ENCODE measurements at places on chromosomes 7 and 10.

GRCh38 chr7:93851536-93851935, 39.0 kb downstream of the TFPI2 start:
- no peak for DNase-seq

DNA sequence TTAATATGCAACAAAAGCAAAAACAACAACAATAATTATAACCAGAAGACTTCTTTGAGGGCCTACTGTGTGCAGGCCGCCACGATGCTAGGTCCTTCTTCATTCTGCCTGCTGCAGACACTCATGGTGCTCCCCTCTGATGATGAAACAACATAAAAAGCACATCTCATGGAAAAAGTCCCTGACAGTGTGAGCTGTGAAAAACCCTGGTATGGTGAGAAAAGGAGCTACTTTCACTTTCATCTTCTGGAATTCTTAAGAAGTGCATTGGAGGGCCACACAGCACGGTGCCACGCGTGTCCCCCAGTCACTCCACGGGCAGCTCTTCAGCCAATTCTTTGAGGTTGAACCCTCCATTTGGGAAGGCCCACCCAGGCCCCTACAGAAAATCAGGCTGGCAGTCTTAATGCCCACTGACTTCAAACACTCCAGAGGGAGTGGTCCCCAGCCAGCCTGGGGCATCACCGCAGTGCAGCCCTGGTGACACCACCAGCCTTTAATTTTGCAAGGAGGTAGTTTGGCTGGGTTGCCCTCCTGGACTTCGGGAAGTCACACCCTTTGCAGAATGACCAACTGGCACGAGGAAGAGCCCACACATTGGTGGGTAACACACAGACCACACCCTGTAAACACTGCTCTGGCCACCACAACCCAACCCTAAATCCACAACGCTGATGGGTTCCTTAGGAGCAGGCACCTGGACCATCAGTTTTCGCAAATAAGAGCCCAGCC, 7.7 kb downstream of the KCNMA1 start:
- DNase-seq: no peak

DNA sequence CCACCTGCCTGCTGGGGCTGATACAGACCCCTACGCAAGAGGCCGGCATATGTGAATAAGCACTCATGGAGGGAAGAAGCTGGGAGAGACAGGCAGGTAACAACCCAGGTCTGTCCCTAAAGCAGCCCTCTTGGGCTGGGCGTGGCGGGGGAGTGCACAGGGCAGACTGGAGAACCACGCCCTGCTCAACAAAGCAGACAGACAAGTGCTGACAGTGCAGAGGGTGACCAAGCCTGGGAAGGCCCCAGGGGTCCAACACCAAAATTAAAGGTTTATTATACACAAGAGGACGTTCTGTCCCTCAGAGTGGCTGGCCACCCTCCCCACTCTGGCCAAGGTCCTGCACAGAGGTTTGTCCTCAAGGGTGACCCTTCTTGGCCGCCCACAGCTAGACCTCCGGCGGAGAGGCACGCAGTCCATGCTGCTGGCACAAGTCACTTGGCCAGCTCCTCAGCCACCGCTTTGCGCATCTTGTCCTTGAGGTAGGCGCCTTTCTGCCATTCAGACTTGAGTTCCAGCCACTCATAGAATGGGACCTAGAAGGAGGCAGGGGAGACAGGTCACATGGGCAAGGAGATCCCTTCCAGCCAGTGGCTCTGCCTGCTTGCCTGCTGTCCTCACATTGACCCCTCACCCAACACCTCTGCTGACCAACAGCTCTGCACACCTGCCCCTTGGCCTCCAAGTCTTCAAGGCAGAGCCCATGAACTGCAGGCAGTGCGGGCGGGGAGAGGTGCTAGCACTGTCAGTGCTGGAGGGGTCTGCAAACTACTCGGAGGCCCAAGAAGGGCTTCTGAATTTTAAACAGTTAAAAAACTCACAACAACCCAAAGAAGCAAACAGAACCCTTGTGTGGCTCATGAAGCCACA, 11.4 kb upstream of the NACAD start:
- no peak for DNase-seq

DNA sequence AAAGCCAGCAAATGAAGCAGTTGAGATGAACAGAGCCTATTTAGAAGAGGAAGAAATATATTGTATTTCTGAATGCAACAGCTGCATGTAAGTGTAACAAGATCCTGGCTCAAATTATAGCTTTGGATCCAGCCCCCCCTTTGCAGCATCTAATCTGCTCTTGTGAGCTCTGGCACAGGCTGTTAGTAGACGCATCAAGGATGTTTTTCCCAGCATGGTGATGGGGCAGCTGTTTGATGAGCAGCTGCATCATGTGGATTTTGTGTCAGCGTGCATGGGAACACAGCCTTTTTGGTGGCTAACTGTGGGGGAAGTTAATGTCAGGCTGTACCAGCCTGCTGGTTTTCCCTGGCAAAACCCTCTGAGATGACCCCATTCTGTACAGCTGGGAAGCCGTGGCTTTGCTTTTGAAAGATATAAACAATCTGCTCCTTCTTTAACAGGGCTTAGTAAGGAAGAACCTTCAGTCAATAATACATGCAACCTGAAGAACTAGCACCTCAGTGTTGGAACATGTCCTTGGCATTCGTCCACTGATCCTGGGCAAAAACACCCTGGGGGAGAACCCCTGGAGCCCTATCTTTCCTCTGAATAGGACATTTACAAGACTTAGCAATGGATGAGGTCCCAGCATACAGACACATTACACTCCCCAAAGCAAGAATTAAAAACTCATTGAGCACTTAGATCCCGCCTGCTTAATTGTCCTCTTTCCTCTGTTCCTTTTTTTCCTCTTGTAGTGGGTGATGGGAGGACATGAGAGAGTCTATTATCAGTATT, 70.6 kb downstream of the NPS start:
- no peak for DNase-seq

- no peak for DNase-seq
These were observed 107.2 kb upstream of the EEPD1 start for GRCh38 chr7:36045830-36046341.

- peak; percentile 97 for DNase-seq
These were observed 861 bp upstream of the USP6NL start for GRCh38 chr10:11612021-11613001.

DNA sequence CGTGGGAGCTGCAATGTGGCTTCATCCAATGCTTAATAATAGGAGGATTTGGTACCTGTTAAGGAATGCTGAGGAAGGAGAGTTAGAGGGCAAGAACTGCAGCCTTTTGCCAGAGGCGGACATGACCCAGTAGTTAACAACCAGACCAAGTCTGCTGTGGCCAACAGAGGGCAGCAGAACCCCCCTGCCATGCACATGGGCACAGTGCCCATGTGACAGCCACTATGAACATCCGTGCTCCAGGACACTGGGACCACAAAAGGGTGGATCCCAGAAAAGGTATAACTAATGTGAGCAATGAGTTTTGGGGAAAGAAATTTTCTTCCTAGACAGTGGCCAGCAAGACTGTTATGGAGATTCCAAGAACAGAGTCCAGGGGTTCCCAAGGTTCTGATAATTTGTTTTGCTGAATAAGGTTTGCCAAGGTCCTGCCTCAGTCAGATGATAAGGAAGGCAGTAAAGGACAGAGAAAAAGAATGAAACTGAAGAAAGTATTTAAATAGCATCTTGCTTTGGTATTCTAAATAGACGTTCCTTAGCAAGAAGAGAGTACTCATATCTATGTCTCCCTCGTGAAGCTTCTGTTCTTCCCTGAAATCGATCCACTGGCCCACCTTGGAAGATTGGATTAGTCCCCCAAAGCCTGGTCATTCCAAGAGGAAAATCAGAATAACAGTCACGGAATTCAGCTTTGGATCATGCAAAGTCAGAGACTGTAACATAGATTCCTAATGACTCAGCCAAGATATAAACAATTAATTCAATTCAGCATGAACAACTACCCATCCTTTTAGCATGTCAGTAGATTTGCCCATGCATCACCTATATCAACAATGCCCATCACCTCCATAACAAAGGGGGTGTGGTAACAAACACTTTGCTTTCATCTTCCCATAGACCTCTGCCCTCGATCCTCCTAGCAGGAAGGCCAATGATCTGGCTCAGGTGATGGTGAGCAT, 56.0 kb downstream of the LGI1 start:
- peak; percentile 17 for DNase-seq

DNA sequence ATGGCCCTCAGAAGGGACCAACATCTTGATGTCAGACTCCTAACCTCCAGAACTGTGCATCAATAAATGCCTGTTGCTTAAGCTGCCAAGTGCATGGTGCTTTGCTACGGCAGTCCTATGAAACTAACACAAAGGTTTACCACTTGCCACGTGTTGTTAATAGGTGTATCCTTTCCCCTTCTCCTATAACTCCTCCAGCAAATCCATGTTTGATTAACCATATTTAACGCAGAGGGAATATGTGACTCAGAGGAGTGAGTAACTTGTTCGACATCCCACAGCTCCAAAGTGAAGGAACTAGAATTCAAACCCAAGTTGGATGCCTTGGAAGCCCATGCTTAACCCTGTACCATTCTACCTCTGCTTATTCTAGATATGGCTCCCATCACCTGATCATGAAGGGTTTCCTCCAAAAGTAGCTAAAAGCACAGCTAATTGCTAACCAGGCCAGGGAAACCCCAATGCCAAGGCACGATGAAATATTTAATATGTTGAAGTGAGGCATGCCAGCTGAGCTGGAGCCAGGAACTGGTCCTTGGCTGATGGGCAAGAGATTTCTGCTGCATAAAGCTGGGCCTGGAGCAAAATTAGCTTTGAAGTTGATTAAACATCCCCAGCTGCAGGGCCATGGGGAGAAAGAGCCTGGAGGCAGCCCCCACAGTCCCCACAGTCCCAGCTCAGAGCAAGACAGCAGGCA, 131.9 kb downstream of the C10orf90 start:
- no peak for DNase-seq

GRCh38 chr7:119572132-119572531, 700.8 kb upstream of the KCND2 start:
- DNase-seq: no peak

- no peak for DNase-seq
These were observed 91.2 kb downstream of the ZNF22 start for GRCh38 chr10:45091968-45092367.

DNA sequence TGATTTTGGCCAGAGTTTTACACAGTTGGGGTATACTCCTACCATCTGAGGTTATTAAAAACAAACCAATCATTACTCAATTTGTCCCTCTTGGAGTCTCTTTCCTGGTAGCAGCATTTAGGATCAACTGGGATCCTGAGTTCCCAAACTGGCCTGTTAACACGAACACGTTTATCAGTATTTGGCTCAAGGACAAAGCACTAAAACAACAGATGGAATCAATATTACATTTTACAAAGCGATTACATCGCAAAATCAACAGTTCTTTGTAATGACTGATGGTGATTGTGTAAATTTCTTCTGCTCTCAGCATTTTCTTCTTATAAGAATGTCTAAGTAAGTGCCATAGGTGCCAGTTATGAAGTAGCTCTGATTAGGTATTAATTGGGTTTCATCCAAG, 582.9 kb upstream of the ANKRD30A start:
- no peak for DNase-seq

- peak; percentile 76 for DNase-seq
These were observed 16.9 kb upstream of the STMP1 start for GRCh38 chr7:135645296-135645904.

GRCh38 chr7:22039670-22040069, 94.0 kb upstream of the CDCA7L start:
- no peak for DNase-seq

DNA sequence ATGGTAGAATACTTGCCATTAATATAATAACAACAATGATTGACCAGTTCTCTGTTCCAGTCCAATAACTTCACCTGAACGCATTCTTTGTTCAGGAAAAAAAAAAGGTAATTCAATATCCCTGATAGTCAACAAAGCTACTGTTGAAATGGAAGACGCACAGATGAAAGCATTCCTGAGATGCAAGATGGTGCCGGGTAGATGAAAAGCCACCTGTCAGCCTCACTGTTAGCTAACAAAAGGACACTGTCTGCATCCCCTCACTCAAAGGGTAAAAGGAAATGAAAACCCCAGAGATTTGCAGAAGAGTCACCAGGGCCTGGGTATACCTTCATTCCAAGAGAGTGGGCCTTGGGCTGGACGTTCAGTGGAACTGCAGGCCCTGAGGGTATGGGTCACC, 357.4 kb downstream of the PLXNA4 start:
- no peak for DNase-seq

GRCh38 chr7:26398427-26398755, 106.7 kb downstream of the SNX10 start:
- DNase-seq: no peak

- peak; percentile 8 for DNase-seq
These were observed 461 bp upstream of the FIGNL1 start for GRCh38 chr7:50450590-50451032.

GRCh38 chr7:128827971-128828711, 2.1 kb upstream of the FLNC start:
- DNase-seq: no peak

- DNase-seq: no peak
These were observed 352.8 kb downstream of the KCNMA1 start for GRCh38 chr10:77284797-77285196.

- DNase-seq: no peak
These were observed 440 bp downstream of the JAKMIP3 start for GRCh38 chr10:132066186-132066585.

GRCh38 chr10:11813855-11814567, 9.1 kb upstream of the PROSER2 start:
- no peak for DNase-seq

All from hematopoietic multipotent progenitor cell treated with erythropoietin and hydrocortisone succinate and interleukin-3 and kit ligand, for 15 days (in vitro differentiated cells).